KBM-7 (cell line): ENCODE measurements at places on chromosomes 5 and 9.

GRCh38 chr5:159386028-159386711 lies 55.9 kb upstream of the IL12B start:
- peak; percentile 32 for DNase-seq

- no peak for DNase-seq
Observed at GRCh38 chr5:6737043-6737941, 24.1 kb downstream of the TENT4A start.

DNA sequence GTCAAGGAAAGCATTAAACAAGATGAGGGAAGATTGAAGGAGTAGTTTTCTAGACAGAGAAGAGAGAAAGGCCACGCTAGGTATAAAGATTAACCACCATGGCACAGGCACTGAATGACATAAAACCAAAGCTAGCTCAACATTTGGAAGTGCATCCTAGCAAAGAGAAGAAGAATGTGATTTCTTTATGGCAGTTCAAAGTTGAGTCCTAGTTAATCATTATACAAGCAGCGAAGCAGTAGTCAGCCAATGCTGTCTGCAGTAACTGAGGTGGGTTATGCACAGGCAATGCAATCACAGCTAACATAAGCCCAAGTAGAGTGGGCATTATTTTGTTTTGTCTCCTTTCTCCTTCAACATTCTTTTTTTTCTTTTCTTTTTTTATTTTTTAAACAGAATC lies 24.0 kb upstream of the ANKRD31 start:
- DNase-seq, result no peak

- no peak for DNase-seq
Observed at GRCh38 chr9:3914416-3914815, 385.5 kb downstream of the GLIS3 start.

GRCh38 chr9:135260221-135261180 lies 173.0 kb downstream of the OLFM1 start:
- DNase-seq, result no peak

DNA sequence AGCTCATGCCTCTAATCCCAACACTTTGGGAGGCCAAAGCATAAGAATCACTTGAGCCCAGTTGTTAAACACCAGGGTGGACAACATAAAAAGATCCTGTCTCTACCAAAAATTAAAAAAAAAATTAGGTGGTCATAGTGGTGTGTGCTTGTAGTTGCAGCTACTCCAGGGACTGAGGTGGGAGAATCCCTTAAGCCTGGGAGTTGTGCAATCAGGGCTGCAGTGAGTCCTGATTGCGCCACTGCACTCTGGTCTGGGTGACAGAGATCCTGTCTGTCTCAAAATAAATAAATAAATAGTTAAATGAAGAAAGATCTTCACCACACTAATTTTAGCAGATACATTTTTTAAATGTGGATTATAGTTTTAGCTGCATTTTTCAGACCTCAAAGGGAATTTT lies 433.2 kb downstream of the MAT2B start:
- DNase-seq, result peak; percentile 32

DNA sequence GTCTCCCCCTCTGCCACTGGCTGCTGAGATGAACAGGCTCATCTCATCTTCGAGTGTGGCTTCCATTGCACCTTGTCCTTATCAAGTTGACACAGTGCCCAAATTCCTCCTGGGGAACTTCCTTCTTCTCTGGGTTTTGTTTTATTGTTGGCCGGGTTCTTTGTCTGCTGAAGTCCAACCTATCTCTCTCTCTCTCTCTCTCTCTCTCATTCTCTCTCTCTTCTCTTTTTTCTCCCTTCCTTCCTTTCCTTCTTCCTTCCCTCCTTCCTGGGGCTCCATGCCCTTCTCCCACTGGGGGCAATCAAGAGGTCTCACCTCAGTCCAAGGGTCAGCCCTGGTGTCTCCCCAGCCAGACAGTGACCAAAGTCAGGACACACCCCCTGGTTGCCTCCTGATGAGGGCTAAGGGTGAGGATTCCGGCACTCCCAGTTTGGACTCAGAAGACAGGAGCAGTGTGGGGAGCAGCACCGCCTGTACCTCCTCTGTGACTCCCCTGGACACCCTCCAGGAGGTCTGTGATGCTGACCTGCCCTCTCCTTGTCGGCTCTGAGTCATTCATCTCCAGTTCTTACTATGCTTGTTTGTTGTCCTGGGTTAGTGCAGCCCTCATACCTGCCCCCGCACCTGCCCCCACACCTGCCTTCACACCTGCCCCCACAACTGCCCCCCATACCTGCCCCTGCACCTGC lies 30.7 kb downstream of the KCNT1 start:
- DNase-seq, result peak; percentile 28

DNA sequence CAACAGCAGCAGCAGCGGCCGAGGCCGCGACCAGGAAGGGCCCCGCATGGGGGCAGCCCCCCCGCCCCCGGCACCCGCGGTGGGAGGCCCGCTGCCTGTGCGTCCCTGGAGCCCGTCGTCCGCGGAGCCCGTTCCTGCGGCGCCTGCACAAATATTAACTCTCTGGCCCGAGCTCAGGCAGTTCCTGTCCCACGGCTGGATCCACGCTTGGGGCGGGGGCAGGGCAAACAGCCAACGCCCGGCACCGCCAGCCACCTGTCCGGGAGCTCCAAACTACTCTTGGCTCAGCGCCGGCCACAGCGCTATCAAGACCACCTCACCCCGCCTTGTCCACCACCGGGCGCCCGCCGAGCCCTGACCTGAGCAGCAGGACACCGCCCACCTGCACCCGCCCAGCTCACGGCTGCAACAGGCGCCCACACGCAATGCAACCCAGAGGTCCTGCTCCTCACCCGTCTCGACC lies at the start of gene LRRC26:
Gene LRRC26, minus strand, starts transcription at position 156 of the 463 bp plus-strand sequence. Its CDS starts 108 bp downstream, at position 48.
- DNase-seq, result no peak

DNA sequence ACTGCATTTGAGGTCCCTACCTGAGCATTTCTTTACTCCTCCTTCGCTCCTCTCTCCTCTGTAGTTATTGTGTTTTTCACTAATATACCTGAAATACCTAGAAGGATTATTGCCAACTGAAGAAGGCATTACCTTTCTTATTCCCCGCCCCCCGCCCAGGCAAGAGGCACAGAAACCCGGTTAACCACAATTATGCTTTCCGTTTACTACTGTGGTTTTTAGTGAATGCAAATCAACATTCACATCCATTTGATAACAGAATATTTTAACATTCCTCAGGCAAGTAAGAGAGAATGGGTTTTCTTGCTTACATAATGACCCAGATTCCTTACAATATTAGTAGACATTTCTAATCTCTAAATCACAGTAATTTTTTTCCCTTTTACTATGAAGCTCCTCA lies 136.9 kb downstream of the PCSK5 start:
- no peak for DNase-seq

DNA sequence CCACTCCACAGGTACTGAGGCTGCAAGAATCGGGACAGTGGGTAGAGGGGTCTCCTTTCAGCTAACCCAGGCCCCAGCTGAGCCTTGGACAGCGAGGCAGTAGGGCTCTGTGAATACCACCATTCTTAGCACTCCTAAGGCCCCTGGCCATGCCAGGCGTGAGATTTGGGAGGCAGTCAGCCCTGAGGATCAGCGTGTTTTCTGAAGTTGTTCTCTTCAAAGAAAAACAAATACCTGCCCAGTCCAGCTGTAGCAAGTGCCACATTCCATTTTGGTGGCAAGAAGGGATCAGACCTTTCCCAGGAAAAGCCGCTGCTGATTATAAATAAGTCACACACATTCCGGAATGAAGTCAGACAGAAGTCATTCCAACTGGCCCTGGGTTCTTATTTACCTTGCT lies 47.8 kb downstream of the RALGPS1 start:
- no peak for DNase-seq

- peak; percentile 14 for DNase-seq
Observed at GRCh38 chr5:159021901-159022556, 77.7 kb downstream of the EBF1 start.
